Spinal cord (tissue), 10 donors: ENCODE measurements at places on chromosomes 12 and 14. TPM values are rescaled to one million over a fixed set of nuclear protein-coding genes. Genes with fewer than 3 reads are reported as not detected.

GRCh38 chr12:131189781-131190180, 236.1 kb downstream of the ADGRD1 start:
- no peak for DNase-seq

Gene SLCO1B1
- polyA plus RNA-seq, result not detected

GRCh38 chr12:72102150-72102549, 163.5 kb downstream of the TPH2 start:
- DNase-seq, result no peak

Gene MMP19
- polyA plus RNA-seq, result 0.74 TPM

Gene MUCL1
- not detected for polyA plus RNA-seq

DNA sequence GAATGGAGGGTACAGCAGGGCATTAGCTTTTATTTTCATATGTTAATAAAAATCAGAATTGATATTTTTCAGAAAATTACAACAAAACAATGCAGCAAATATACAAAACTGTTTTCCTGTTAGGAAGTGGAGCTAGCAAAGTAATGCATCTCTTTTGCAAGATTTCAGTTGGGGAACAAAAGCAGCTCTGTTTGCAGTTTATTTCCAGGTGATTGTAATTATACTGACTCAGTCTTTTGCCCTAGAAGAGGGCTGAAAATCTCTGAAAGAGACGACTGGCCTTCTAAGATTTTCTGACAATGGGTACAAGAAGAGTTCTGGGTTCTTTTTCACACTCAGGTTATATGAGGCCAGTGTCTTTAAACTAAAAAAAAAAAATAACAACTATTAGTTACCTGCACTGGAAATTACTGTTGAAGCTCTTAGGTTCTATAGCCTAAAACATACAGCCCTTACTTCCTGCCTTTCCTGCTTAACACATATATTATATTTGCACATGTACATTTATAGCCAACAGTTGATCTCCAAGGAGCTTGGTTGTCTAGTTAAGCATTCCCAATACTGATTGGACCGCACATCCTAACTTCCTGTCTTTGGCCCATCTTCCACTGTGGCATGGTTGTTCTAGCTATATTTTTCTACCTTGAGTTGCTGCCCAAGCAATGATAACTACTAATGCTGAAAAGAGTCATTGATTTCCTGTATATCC, 199.1 kb upstream of the KRR1 start:
- no peak for DNase-seq

Gene FAM90A1
- 8.7 TPM for polyA plus RNA-seq

Gene HOXC12
- not detected for polyA plus RNA-seq

GRCh38 chr12:71797531-71797930, 42.0 kb upstream of the TBC1D15 start:
- DNase-seq, result no peak

DNA sequence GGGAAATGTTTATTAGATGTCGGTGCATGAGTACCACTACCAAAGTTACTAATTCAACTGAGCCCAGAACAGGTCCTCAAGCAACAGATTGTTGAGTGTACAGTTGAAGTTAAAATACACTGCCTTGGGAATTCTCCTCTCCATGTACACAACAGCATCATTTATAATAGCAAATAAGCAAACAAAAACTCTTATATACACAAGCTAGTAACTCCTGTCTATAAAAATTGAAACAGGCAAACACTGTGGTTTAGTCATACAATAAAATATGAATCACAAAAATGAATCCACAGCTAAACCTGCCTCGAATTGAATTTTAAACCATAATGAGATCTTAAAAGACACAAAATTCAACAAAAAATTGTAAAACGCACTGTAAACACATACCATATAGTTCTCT, 681.1 kb downstream of the C12orf50 start:
- DNase-seq, result no peak

DNA sequence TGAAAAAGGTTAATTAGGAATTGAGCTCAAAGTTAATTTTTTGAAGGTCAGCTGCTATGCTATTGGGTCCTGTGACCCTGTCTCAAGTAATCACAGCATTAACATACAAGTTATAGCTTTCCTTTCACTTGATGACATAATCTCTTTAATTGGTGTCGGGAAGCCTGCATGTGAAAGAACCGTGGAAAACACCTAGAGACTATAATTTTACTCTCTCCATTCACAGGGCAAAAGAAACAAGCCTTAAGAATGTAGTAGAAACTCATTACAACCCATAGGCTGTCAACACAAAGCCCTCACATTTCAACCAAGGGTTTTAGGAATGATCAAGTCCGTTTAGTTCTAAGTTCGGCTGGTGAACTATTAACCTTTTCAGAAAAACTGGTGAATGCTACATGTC, 104.4 kb downstream of the PPM1A start:
- no peak for DNase-seq

- no peak for DNase-seq
Observed at GRCh38 chr12:113221997-113222729, 899 bp downstream of the TPCN1 start.

DNA sequence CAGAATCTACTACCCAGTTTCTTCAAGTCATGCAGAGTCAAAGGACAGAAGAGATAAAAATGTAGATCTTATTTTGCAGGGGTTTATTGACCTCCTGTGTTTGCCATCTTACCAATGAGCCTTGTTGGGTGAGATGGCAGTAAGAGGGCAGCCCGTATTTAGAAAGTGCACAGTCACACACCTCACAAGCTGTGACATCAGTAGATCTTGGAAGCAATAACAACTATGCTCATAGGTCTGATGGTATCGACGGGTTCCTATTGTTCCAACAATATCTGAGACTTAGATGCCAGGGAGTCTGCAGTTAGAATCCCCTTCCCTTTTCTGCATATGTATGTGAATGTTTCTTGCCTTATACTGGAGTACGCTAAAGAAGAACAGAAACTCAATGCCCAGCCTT, 189.0 kb upstream of the DYRK2 start:
- no peak for DNase-seq

DNA sequence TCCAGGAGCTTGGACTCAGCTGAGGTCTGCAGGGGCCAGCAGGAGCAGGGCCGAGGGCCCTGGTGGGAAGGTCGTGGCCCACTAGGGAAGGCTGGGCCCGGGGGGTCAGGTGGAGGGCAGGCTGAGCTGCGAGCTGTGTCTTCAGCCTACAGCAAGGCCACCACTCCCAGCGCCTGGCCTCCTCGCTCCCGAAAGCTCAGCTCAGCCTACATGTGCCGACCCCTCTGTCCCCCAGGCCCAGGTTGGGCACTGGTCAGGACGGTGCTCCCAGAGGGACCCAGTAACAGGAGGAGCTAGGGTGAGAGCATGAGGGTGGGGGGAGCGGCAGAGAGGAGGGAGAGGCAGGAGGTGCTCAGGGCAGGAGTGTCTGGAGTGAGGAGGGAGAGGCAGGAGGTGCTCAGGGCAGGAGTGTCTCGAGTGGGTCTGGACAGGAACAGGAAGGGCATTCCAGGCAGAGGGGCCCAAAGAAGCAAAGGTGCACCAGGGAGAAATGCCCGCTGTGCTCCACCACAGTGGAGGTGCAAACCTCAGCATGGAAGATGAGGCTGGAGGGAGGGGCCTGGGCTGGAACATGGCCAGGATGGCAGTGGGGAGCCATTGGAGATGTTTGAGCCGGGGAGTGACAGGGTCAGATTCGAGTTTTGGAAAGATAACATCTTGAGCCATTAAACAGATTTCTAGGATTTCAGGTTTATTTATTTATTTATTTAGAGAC, 29.1 kb upstream of the GPR132 start:
- DNase-seq, result no peak

DNA sequence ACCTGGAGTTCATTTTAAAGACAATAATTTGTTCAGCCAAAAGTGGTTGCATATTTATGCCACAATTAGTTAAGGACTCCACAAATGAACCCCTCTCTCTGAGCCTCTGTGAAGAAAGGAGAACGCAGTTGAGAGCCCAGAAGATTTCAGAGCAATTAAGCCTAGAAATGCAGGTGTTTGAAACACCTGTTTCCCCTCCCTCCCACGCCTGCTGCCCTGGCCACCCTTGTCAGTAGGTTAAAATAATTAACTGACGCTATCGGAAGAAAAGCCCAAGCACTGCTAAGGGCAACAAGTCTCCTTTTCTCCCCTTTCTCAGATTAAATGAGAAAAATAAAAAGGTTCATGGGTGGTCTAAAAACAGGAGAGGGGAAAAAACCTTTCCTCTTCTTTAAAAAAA, 99.2 kb downstream of the PPM1A start:
- no peak for DNase-seq

Gene GALNT9
- 35.9 TPM for polyA plus RNA-seq

Gene KCNK10
- 15.3 TPM for polyA plus RNA-seq

Gene HAL
- polyA plus RNA-seq, result not detected

Gene KRT6C
- not detected for polyA plus RNA-seq

GRCh38 chr12:101204602-101205304, 5.3 kb downstream of the SLC5A8 start:
- DNase-seq, result no peak

DNA sequence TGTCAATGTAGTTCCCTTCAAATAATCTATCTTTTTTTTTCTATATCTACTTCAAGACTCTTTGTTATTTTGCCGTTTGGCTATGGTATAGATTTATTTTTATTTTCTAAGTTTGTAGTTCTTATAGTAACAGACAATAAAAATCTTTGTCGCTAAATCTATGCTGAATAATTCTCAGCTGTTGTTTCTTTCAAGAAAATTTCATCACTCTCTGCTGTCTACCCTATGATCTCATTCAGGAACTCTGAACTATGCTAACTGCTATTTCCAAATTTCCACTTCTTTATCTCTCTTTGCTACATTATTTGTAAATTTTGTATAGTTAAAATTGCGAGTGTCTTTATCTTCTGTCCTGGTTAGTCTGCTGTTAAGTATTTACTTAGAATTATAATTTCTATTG, 353.6 kb downstream of the LRFN5 start:
- no peak for DNase-seq

Gene ADAM21
- polyA plus RNA-seq, result 0.69 TPM

- DNase-seq, result no peak
Observed at GRCh38 chr12:72369423-72369959, 97.3 kb downstream of the TRHDE start.

GRCh38 chr12:2633825-2634200, 161.0 kb upstream of the FKBP4 start:
- DNase-seq, result no peak

Gene NOXRED1
- 2.4 TPM for polyA plus RNA-seq

DNA sequence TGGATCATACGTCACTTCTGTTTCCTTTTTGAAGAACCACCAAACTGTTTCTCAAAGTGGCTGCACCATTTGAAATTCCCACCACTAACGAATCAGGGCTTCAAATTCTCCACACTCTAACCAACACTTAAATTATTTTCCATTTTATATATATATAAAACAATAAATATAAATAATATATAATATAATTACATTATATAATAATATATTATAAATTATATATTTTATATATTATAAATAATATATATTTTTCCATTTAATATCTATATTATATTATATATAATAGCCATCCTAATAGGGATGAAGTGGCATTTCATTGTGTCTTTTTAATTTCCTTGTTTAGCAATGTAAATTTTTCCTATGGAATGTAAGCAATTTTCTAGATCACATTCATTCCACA, 24.6 kb upstream of the CIT start:
- no peak for DNase-seq

- no peak for DNase-seq
Observed at GRCh38 chr14:78286210-78286609, 116.0 kb downstream of the NRXN3 start.

Gene AQP2
- polyA plus RNA-seq, result 0.44 TPM

Gene PRB4
- polyA plus RNA-seq, result not detected

Gene NXPH4
- 31.9 TPM for polyA plus RNA-seq

DNA sequence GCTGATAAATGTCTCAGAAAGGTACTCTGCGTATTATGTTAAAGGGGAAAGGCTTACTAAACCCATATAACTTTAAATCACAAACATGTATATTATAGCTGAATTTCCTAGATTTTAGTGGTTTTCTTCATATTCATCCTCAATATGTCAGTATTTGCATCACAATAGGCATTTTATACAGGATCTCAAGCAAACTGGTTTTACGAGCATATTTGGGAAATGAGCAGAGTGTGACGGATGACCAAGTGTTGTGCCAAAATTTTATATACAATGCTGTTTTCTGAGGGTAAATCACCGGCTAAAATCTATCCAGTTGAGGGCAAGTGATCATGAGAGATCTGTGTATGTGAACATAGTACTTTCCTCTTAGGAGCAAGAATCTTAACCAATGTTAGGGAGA, 8.4 kb downstream of the CPM start:
- DNase-seq, result no peak

DNA sequence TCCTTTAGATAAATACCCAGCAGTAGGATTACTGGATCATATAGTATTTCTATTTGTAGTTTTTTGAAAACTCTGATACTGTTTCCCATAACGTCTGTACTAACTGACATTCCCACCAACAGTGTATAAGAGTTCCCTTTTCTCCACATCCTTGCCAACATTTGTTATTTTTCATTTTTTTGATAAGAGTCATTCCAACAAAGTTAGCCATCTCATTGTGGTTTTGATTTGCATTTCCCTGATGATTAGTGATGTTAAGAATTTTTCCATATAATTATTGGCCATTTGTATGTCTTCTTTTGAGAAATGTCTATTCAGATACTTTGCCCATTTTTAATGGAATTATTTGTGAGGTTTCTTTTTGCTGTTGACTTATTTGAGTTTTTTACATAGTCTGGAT, 486.0 kb downstream of the FLRT2 start:
- DNase-seq, result no peak

Gene OASL
- polyA plus RNA-seq, result 0.15 TPM

DNA sequence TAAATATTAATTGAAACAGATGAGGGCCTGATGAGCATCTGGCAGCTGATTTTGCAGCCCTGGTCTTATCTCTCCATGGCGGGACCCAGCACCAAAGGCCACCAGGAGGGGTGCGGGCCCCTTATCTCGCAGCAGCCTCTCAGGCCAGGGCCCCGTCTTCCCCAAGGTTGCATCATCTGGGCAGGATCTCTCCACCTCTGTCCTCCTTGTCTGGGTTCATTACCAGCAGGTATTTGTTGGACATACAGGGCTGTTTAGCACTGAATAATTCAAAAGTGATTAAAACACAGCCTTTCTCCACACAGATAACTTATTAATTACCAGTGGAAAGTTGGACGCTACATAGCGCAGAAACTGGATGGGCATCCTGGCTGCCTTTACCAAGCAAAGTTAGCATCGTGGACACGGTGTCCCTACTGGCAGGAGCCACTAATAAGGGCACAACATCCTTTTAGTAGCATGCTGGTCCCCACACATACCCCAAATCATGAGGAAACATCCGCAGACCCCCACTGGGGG, 25.8 kb downstream of the TMEM120B start:
- DNase-seq, result no peak

GRCh38 chr14:53140585-53140984, 12.5 kb downstream of the DDHD1 start:
- DNase-seq, result no peak

GRCh38 chr12:92098594-92099380, 46.9 kb downstream of the BTG1 start:
- no peak for DNase-seq

DNA sequence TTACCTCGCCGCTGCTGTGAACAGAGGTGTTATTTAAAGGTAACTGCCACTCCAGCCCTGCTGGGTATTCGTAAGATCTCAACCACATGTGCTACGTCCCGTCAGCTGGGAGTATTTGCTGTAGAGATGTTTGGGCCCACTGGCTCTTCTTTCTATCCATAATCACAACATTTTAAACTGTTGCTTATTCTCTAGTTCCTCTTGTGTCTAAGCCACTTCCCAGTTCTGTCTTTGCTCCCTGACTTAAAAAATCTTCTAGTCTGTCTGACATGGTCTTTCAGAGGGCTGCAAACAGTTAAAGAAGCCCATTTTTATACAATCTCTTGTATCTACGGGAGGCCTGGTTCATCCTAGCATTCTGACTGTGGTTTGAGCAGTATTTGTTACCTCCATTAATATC, 33.2 kb upstream of the HELB start:
- DNase-seq, result no peak
